ENCODE measurements at places on chromosomes 13 and 19. TPM values are rescaled to one million over a fixed set of nuclear protein-coding genes. Genes with fewer than 3 reads are reported as not detected.
A peak's percentile ranks its signal among the peaks of the same experiment; 100 is the strongest.

Gene SMAD9
- 10.5 TPM for total RNA-seq

Gene MCEMP1
- total RNA-seq: not detected

Gene BRCA2
- total RNA-seq: 11.3 TPM

Gene GPR12
- total RNA-seq: not detected

DNA sequence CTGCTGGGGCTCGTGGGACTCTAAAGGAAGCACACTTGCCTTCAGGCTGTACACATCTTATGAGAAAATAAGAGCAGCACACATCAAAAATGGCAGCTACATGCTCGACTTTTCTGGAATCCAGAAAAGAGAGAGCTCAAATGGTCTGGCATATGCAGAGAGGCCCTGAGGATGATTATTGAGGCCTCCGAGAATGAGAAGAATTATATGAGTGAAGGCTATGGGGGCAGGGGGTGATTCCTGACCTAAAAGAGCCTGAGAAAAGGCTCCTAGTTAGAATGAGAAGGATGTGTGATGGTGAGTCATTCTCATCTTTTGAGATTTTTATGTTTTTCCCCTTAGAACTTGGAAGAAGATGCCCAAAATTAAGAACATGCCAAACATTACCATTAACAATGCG lies 97.1 kb downstream of the HSPH1 start:
- H3K27ac ChIP-seq: no peak overlapping the region
- DNase-seq: no peak
- peaks cover 58% of the 10 kb centered on the region for H3K27me3 ChIP-seq
- H3K4me3 ChIP-seq: no peak overlapping the region
- H3K4me1 ChIP-seq: no peaks in the 10 kb centered on the region

- no peak for DNase-seq
- H3K27me3 ChIP-seq: peaks cover 31% of the 10 kb centered on the region
- no peak overlapping the region for H3K4me3 ChIP-seq
- H3K36me3 ChIP-seq: no peaks in the 10 kb centered on the region
- peaks cover 13% of the 10 kb centered on the region for H3K4me1 ChIP-seq
- H3K27ac ChIP-seq: no peak overlapping the region
These were observed 8.5 kb downstream of the FOSB start for GRCh38 chr19:45476304-45476703.

- H3K36me3 ChIP-seq: no peaks in the 10 kb centered on the region
- no peak overlapping the region for H3K27ac ChIP-seq
- DNase-seq: no peak
- no peaks in the 10 kb centered on the region for H3K27me3 ChIP-seq
These were observed 422.3 kb upstream of the GPC6 start for GRCh38 chr13:92804346-92804745.

DNA sequence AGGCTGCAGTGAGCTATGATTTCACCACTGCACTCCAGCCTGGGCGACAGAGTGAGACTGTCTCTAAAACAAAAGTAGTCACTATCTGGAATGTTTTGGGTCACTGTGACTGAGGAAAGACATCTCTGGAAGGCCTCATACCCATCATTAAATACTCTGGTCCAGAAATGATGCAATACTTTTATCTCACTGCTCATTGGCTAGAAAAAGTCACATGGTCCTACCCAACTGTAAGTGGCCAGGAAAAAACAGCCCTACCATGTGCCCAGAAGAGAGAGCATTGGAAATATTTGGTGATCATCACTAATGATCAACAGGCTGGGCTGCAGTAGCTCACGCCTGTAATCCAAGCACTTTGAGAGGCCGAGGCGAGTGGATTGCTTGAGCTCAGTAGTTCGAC lies 29.8 kb downstream of the PNPLA6 start:
- no peaks in the 10 kb centered on the region for H3K4me1 ChIP-seq
- no peak overlapping the region for H3K27ac ChIP-seq
- no peaks in the 10 kb centered on the region for H3K27me3 ChIP-seq
- H3K36me3 ChIP-seq: peaks cover 6% of the 10 kb centered on the region

- no peaks in the 10 kb centered on the region for H3K27me3 ChIP-seq
- H3K27ac ChIP-seq: no peak overlapping the region
- peaks cover 25% of the 10 kb centered on the region for H3K36me3 ChIP-seq
- no peak for DNase-seq
- H3K4me1 ChIP-seq: no peaks in the 10 kb centered on the region
These were observed 23.5 kb downstream of the DZIP1 start for GRCh38 chr13:95620825-95621498.

DNA sequence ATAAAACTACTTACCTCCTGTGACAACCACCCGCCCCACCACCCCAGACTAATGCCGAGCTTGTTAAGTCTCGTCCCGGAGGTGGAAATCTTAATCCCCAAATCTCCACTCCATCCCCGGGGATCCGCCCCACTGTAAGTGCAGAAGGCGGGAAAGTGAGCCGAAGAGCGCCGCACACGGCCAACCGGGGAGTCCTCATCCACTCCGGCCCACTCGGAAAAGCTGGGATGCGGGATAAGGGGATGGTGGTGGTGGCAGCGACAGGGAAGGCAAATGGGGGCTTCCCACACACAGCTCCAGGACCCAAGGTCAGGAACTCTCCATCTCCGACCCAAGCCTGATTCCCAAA lies 621 bp downstream of the FBL start:
- DNase-seq: no peak
- peaks cover 33% of the 10 kb centered on the region for H3K4me1 ChIP-seq
- H3K4me3 ChIP-seq: peak overlapping the region; percentile 92
- H3K27ac ChIP-seq: peak overlapping the region; percentile 93
- H3K27me3 ChIP-seq: peaks cover 3% of the 10 kb centered on the region

GRCh38 chr19:13152356-13152973 lies 2.3 kb downstream of the IER2 start:
- peak overlapping the region; percentile 96 for H3K4me3 ChIP-seq
- H3K4me1 ChIP-seq: peaks cover 19% of the 10 kb centered on the region
- H3K27me3 ChIP-seq: no peaks in the 10 kb centered on the region
- H3K36me3 ChIP-seq: peaks cover 10% of the 10 kb centered on the region
